ENCODE measurements at places on chromosomes 13 and 19. TPM values are rescaled to one million over a fixed set of nuclear protein-coding genes. Genes with fewer than 3 reads are reported as not detected.

DNA sequence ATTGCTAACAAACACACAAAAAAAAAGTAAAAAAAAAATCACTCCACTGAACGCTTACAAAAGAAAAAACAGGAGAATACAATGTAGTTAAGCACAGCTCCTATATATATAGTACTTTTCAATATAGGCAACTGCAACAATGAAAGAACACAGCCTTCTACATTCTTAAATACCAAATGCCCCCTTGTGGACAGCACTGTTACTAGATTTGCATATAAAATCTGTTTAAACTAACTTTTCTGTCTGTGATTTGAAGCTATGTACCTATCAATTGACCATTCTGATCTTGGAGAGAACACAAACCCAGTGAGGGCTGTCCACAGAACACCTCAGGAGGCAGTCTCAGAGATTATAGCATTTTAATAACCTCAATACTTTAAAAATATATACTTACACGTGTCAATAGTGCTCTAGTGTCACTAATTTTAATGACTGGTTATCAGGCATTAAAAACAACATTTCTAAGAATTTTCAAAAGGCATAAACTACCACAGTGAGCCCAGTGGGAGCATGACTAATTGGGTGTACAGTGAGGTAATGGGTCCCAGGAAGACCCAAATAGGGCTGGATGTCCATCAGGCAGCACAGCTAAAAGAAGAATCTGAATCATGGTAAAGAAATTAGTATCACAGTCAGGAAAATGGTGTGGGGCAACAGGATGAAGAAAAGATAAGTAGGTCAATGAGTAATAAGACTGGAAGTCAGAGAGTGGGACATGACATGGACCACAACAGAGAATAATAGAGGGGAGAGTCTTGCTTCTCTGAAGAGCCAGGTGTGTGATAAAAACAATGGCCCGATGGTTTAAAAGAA lies 22.2 kb downstream of the CCDC169 start:
- no peaks in the 10 kb centered on the region for H3K36me3 ChIP-seq
- no peaks in the 10 kb centered on the region for H3K27me3 ChIP-seq
- no peak overlapping the region for H3K4me3 ChIP-seq
- no peaks in the 10 kb centered on the region for H3K4me1 ChIP-seq
- peak; percentile 89 for DNase-seq

DNA sequence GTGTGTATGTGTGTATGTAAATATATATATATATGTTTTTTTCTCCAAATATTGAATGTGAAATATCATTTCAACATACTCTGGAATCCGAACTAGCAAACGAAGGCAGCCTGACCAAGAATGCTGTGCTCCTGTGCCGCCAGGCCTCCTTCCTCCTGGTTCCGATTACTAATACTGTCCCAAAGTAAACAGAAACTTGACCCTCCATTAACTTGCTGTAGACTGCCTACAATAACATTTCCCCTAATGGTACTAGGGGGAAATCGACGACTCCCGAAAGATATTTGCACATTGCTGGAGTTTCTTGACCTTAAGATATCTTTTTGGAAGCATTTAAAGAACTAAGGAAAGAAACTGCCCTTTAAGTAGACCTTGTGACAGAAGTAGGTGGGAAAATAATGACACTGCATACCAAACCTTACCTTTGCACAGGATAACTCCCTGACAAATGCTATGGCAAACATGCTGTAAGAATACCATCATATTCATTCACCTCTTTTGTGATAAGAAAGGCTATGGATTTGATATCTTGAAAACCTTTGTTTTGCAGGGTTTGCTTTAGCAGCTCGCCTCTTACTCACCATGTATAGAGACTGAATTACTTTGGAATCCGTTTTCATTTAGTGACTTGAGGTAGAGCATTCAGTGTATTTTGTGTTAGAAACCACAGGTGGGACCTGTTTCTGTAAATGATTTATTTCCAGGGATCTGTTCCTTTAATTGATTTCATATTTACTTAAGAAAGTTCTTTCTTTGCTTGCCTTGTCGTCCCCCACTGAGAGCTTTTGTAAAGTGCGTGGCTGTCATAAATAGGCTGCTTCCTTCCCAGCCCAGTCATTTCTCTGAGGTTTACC lies 80.1 kb downstream of the KLF5 start:
- H3K4me3 ChIP-seq = no peak overlapping the region
- no peak overlapping the region for H3K27ac ChIP-seq
- DNase-seq = no peak
- no peaks in the 10 kb centered on the region for H3K27me3 ChIP-seq
- peaks cover 3% of the 10 kb centered on the region for H3K4me1 ChIP-seq
- H3K36me3 ChIP-seq = no peaks in the 10 kb centered on the region

- H3K36me3 ChIP-seq = peaks cover 14% of the 10 kb centered on the region
- H3K27me3 ChIP-seq = no peaks in the 10 kb centered on the region
- no peak overlapping the region for H3K27ac ChIP-seq
- peaks cover 11% of the 10 kb centered on the region for H3K4me1 ChIP-seq
- no peak overlapping the region for H3K4me3 ChIP-seq
Measured at GRCh38 chr13:48494874-48495273, 38.0 kb downstream of the RCBTB2 start.

NLRP9 gene
- total RNA-seq = not detected

GRCh38 chr19:12162513-12162881 lies 399 bp upstream of the ZNF136 start:
- no peak overlapping the region for H3K27ac ChIP-seq
- DNase-seq = no peak
- H3K36me3 ChIP-seq = peaks cover 4% of the 10 kb centered on the region
- peak overlapping the region; percentile 62 for H3K4me3 ChIP-seq

CAPN12 gene
- total RNA-seq = 0.62 TPM

GRCh38 chr13:98371516-98372023 lies 194.5 kb upstream of the RNF113B start:
- peaks cover 20% of the 10 kb centered on the region for H3K4me1 ChIP-seq
- H3K27me3 ChIP-seq = no peaks in the 10 kb centered on the region
- peak; percentile 72 for DNase-seq

DNA sequence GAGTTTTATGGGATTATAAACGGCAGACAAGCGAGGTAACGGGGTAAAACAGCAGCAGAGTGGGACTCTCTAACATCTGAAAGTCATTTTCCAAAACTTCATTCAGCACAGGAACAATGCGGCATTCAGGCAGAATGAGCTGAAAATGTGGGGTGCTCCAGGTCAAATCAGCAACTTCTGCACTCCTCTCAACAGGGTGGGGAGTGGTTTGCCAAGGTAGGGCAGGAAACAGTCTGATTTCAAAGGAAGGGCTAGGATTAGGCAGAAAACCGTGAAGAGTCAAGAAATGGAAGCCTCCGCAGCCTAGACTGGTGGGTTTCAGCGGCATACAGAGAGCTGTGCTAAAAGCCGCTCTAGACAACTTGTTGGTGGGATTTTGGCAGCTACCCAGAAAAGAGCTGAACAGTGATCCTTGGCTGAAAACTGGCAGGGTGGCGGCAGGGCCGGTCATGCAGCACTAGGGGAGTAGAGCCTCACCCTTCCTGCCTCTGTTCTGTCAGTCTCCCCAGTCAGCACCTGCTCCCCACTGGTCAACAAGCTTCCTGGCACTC lies 154.2 kb upstream of the KLF12 start:
- peak overlapping the region; percentile 90 for H3K27ac ChIP-seq
- peak overlapping the region; percentile 23 for H3K4me3 ChIP-seq
- DNase-seq = peak; percentile 82
- no peaks in the 10 kb centered on the region for H3K36me3 ChIP-seq
- H3K27me3 ChIP-seq = no peaks in the 10 kb centered on the region

TYROBP gene
- total RNA-seq = 18.0 TPM

HTR2A gene
- total RNA-seq = 0.18 TPM

DNA sequence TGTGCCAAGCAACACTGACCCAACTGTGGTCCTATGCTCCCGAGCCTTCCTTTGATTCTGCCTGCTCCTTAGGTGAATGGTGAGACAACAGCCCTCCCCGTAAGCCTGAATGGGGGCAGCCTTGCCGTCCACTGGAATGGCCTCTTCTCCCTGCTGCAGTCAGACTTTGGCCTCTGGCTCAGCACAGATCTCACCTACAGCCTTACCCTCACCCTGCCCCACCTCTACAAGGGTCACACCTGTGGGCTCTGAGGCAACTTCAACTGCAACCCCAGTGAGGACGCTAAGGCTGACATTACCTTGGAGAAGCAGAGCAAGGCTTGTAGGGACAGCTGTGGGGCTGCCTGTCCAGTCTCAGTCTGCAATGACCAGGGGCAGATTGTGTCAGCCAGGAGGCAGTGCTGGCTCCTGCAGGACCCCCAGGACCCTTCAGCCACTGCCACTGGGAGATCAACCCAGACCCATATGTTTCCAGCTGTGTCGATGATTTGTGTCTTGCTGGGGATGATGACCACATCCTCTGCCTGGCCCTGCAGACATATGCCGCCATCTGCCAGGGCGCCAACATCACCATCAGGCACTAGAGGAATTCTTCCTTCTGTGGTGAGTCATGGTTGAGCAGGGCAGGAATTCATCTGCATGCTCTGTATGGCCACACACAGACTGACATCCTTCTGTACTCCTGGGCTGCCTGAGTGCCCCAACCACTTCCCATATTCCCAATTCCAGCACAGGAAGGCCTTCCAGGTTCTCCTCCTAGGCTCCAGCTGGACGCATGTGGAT lies 27.3 kb upstream of the FXYD3 start:
- H3K27ac ChIP-seq = no peak overlapping the region
- H3K4me3 ChIP-seq = no peak overlapping the region
- H3K27me3 ChIP-seq = peaks cover 8% of the 10 kb centered on the region
- H3K4me1 ChIP-seq = peaks cover 28% of the 10 kb centered on the region
- DNase-seq = peak; percentile 38

DNA sequence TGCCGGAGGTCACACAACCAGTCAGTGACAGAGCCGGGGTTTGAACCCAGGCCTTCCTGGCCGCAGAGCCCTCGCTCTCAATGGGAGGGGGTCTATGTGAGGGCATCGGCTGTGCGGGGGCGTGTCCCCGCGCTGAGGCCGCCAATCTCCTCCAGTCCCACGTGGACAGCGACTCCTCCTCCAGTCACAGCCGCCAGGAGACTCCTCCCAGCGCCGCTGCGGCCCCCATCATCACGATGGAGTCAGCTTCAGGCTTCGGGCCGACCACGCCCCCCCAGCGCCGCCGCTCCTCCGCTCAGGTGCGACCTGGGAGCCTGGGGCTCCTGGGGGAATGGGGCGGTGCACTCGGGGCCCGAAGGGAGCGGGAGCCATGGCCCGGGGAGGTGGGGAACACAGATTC lies 6.0 kb downstream of the SPRED3 start:
- no peak overlapping the region for H3K4me3 ChIP-seq
- H3K27ac ChIP-seq = no peak overlapping the region
- no peak for DNase-seq
- H3K4me1 ChIP-seq = peaks cover 6% of the 10 kb centered on the region
- H3K36me3 ChIP-seq = no peaks in the 10 kb centered on the region
- peaks cover 89% of the 10 kb centered on the region for H3K27me3 ChIP-seq

GDF15 gene
- total RNA-seq = 0.62 TPM

- H3K4me1 ChIP-seq = no peaks in the 10 kb centered on the region
- H3K27me3 ChIP-seq = no peaks in the 10 kb centered on the region
- H3K4me3 ChIP-seq = no peak overlapping the region
Measured at GRCh38 chr13:106187501-106188095, 347.9 kb downstream of the EFNB2 start.

CABP5 gene
- not detected for total RNA-seq

CYP2A6 gene
- not detected for total RNA-seq

EID2 gene
- total RNA-seq = 7.0 TPM

DNA sequence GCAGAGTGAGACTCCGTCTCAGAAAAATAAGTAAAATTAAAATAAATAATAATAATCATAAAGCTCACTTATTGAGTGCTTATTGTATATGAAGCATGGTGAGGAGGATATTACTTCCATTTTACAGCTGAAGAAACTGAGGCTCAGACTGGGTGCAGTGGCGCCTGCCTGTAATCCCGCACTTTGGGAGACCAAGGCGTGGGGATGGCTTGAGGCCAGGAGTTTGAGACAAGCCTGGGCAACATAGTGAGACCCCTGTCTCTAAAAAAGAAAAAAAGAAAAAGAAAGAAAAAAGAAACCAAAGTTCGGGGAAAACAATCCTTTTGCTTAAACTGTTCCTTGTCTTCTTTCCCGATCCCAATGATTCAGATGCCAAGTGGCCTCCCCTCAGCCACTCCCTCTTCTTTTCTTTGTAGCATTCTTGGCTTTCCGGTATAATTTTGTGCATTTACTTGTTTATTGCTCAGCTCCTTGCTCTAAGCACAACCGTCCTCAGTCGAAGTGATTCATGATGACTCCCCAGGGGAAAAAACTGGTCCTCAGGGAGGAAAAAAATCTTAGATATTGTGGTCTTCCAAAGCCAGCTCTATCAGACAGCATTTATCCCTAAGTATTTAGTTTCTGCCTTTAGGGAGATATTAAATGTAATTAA lies 965 bp upstream of the EIF3G start:
- no peaks in the 10 kb centered on the region for H3K27me3 ChIP-seq
- no peak overlapping the region for H3K4me3 ChIP-seq
- peaks cover 28% of the 10 kb centered on the region for H3K36me3 ChIP-seq
- DNase-seq = peak; percentile 89
- peaks cover 17% of the 10 kb centered on the region for H3K4me1 ChIP-seq

ATP8A2 gene
- 0.89 TPM for total RNA-seq

TEX29 gene
- 0.22 TPM for total RNA-seq

POSTN gene
- 2,609 TPM for total RNA-seq

DNA sequence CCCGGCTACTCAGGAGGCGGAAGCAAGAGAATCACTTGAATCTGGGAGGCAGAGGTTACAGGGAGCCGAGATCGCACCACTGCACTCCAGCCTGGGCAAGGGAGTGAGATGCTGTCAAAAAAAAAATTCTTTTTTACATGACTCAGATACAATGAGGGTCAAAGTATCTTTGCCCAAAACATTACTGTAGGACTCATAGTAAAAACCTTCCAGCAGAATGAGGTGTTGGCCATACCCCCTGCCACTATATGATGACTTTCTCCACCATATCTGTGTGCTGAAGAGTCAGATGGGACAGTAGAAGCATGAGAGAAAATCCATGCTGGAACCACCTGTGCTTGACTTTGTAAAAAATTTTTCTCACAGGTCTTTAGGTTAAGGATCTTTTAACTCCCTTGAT lies 86.7 kb downstream of the COL4A2 start:
- no peak for DNase-seq
- H3K36me3 ChIP-seq = peaks cover 13% of the 10 kb centered on the region
- peaks cover 52% of the 10 kb centered on the region for H3K4me1 ChIP-seq

GRCh38 chr13:94495806-94496205 lies 16.3 kb upstream of the DCT start:
- H3K27me3 ChIP-seq = no peaks in the 10 kb centered on the region
- no peak overlapping the region for H3K4me3 ChIP-seq
- H3K27ac ChIP-seq = no peak overlapping the region
- H3K4me1 ChIP-seq = no peaks in the 10 kb centered on the region
- DNase-seq = no peak

Data from muscle of leg (tissue), 16 donors.